Occipital lobe (tissue), 3 donors: ENCODE measurements at places on chromosomes 2 and 18. TPM values are rescaled to one million over a fixed set of nuclear protein-coding genes. Genes with fewer than 3 reads are reported as not detected.

DNA sequence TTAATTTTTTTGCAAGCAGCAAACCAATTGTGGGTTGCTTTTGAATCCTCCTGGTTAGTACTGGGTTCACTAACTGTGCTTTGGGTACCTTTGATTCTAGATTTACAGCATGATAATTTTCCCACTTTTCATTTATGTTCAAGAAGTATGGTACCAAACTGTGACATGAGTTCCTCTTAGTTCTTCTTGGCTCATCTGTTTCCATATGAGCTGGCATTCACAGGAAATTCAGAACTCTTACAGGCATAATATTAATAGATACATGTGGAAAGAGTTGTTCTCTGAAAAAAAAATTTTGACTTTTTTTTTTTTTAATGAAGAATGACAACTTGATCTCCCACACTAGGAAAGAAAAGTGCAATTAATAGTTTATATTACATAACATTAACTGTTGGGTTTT lies 59.4 kb downstream of the FMNL2 start:
- no peak for DNase-seq

DNA sequence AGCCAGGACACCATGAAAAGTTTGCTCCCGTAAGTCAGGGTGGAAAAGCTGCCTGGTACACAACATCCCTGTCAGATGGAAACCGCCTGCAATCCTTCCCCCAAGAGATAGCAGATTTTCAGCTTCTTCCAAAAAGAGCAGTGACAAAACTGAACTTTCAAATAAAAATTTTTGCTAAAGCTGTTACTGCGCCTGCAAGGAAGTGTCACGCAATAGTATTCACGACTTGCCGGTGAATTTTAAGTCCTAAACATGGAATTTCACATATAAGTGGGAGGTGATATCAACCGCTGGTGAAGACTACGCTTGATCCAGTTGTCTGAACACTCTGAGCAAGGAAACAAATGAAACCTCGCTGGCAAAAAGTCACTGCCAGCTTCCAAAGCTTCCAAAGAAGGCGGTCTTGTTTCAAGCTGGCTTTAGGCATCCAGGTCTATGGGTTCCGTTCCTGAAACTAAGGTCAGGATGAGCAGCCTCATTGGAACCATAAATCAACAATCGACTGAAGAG lies 2.8 kb downstream of the COL6A3 start:
- DNase-seq = no peak

The TUBB8B gene
- not detected for total RNA-seq

DNA sequence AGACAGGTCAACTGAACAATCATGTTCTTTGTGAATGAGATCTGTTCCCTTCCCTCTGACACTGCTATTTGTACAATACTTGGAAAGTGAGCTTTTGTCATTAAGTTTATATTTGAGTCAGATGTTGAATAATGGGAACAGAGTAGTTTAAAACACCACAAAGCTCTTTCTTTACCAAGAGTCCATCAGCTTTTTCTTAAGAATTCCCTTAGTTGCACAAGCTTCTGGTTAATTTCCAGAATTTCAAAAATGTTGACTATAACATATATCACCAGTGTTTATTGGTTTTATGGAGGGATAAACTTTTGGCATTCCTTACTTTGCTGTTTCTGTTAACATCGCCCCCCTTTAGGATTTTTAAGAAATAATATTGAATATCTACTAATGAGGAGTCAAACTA lies 403.7 kb downstream of the CCDC85A start:
- DNase-seq = no peak

The FLACC1 gene
- 3.7 TPM for total RNA-seq

DNA sequence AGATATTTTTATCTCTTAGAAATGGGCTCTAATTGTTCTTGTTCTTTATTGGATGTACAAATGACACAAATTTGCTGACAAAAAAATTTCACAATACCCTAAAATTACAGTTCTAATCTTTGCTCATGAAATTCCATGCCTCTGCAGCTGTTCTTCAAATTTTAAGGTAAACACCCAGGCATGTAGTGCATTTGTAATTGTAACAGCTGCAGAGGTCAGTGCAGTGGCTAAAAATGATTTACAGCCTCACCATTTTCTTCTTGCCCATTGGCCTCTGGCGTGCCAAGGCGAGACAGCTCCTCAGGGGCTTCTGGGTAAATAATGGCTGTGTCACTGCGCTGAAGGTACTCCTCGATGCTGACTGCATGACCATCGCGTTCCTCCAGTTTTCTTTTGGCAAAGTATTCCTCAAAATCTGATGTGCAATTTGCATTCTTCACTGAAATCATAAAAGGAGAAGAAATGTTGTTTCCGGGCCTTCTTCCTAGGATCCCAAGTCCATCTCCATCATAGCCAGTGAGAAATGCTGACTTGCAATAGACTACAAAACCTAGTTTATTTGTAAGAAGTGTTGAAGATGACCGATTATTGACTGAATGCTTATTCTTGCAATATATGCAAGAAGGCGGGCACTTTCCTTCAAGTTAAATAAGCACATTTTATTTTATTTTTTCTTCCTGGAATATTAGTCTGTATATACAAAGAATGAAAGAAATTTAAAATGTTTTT lies 115.2 kb downstream of the ZEB2 start:
- DNase-seq = no peak

DNA sequence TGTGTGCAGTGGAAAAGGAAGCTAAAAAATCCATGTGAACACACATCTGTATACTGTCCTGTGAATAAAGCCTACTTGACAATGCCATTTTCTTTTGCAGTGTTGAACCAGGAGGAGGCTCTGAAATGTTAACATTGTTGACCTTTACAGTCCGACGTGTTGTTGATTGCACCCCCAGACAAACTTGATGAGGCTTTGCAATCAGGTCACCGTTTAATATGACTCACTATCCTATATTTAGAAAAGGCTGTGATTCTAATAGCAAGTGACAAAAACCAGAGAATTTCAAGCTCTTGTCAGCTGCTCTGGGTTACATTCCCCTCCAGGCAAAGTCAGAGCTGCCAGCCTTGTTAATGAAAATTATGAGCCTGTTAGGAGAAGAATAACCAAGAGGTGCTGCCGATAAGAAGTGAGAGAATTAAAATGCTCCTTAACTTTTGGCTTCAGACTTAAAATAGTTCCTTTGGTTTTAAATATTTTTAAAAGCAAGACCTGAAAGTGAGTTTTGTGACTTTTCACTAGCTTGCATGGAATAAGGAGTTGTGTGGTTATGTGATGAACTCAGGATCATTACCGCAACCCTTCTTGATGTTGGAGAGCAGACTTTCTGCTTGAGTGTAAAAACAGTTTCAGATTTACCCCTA lies 162.1 kb downstream of the QPCT start:
- DNase-seq = no peak

GRCh38 chr2:203431391-203432185 lies 103.4 kb downstream of the ABI2 start:
- no peak for DNase-seq

- no peak for DNase-seq
These were observed 1.1 kb downstream of the PREB start for GRCh38 chr2:27133195-27133875.

The COL4A4 gene
- 0.78 TPM for total RNA-seq

The DTNA gene
- 54.9 TPM for total RNA-seq

The NHEJ1 gene
- 9.2 TPM for total RNA-seq

The MGAT5 gene
- total RNA-seq = 70.3 TPM

- no peak for DNase-seq
These were observed 62.0 kb downstream of the ODC1 start for GRCh38 chr2:10385933-10386773.

The IL1F10 gene
- total RNA-seq = not detected

DNA sequence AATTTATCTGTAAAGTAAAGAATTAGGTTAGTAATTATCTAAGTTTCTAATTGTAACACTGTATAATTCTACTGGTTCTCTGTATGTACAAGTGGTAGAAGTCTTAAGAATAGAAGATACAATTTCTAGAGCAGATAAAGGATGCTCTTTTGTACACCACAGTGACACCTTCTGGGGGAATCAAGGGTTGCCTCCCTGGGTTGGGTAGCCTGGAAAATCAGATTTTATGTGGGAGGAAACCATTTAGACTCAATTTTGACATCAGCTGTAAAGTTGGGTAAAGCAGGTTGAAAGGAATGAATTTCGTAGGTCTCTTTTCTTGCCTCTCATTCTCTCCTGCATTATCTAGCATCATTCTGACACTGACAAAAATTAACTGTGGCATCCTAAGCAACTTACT lies 354.8 kb downstream of the DCC start:
- DNase-seq = no peak
